ENCODE measurements at places on chromosomes 6 and 20.

GRCh38 chr20:57868310-57868709 is 158.5 kb upstream of the PMEPA1 start:
- no peak for DNase-seq

DNA sequence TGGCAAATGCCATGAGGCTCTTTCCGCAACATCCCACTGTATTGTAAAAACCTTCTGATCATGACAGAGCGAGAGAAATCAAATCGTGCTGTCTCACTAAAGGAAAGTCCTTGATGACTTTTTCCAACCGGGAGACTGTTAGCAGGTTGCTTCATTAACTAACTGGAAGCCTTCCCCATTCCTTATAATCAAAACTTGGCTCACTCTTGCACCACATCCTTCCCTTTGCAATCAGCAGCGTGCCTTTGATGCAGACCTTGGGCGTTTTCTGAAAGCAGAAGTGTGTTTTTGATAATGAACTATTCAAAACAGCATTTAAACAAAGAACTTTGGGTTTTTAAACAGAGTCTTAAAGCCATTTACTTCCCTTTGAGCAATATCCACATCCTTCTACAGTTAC is 96.2 kb upstream of the CNR1 start:
- DNase-seq = no peak

DNA sequence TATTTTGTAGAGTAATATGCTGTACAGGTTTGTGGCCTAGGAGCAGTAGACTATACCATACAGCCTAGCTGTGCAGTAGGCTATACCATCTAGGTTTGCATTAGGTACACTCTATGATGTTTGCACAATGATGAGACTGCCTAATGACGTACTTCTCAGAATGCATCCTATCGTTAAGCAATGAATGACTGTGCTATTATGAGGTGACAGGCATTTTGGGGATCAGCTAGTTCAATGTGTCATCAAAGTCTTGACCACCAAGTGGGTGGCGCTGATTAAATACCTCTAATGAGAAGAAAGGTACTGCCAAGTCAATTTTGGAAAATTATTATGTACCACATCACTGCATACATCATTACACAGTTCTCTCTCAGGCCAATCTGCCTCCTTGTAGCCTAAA is 190.2 kb downstream of the BACH2 start:
- DNase-seq = no peak

DNA sequence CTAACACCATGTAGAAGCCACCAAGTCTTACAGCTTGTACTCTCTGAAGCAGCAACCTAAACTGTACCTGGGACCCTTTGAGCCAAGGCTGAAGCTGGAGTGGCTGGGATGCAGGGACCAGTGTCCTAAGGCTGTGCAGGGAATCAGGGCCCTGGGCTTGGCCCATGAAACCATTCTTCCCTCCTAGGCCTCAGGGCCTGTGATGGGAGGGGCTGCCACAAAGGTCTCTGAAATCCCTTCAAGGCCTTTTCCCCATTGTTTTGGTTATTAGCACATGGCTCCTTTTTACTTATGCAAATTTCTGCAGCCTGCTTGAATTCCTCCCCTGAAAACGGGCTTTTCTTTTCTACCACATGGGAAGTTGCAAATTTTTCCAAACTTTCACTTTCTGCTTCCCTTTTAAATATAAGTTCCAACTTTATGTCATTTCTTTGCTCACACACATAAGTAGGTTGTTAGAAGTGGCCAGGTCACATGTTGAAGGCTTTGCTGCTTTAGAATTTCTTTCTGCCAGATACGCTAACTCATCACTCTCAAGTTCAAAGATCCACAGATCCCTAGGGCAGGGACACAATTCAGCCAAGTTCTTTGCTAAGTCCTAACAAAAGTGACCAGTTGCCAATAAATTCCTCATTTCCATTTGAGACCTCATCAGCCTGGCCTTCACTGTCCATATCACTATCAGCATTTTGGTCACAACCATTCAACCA is 28.2 kb upstream of the ATXN1 start:
- no peak for DNase-seq

GRCh38 chr6:105014954-105015353 is 58.0 kb downstream of the LIN28B start:
- no peak for DNase-seq

GRCh38 chr20:62507323-62507722 is 31.5 kb upstream of the GATA5 start:
- no peak for DNase-seq

GRCh38 chr6:166987930-166988329 is 11.3 kb upstream of the CEP43 start:
- DNase-seq = no peak

DNA sequence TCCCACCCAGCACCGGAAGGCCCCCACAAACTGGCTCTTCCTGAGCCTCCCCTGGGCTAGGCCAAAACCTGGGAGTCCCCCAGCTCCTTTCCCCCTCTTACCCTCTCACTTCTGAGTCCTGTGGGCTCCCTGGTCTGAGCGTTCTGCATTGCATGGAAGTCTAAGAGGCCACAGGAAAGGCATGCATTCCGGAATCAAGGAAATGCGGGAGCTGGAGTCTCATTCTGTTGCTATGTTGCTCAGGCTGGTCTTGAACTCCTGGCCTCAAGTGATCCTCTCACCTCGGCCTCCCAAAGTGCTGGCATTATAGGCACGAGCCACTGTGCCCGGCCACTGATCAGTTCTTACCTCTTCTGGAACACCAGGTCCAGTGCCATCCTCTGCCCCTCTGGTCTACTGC is 45.9 kb downstream of the UBE2V1 start:
- no peak for DNase-seq

DNA sequence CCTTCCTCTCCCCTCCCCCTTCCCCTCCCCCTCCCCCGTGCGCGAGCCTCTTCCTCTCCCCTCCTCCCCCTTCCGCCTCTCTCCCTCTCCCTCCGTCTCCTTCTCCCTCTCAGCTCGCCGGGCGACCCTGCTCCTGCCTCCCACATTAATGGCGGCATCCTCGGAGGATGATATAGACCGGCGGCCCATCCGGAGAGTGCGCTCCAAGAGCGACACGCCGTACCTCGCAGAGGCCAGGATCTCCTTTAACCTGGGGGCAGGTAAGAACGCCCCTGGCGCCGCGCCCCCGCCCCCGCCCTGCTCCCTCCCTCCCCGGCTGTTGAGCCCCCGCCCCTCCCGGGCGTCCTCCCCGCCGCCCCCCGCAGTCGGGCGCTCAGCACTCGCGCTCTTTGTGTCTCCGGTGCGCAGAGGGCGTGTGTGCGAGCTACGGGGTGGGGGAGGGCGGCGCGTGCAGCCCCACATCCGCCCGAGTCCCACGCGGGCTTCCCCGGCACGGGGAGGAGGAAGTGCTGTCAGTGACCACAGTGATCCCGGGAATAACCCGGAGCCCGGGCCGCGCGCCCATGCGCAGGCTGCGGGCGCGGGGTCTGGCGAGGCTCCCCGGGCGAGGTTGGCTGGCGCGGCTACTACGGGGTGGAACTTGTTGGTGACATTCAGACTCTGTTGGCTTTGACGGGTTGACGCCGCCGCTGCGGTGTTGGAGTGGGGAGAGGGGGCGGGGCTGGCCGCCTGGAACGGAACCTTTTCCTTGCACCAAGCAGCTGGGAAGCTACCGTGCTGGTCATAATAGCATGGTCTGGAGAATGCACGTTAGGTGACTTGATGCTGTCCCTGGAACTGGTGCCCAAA is 33.2 kb downstream of the PHACTR1 start:
- no peak for DNase-seq

DNA sequence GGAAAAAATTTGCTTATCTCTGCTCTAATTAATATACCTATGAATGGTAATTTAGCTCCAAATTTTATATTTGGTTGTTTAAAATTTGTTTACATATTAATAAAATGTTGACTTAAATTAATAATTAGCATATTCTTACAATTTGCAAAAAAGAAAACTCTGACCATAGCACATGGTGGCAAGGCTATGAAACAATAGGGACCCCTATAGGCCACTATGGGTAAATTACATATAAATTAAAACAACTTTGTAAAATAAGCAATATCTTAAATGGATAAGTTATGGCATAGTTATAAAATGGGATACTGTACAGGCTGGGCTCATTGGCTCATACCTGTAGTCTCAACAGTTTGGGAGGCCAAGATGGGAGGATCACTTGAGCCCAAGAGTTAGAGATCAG is 76.0 kb downstream of the MKKS start:
- no peak for DNase-seq

GRCh38 chr6:98358173-98358572 is 476.2 kb upstream of the POU3F2 start:
- no peak for DNase-seq
